Stimulated activated CD8-positive, alpha-beta memory T cell treated with anti-CD3 and anti-CD28 coated beads, Interleukin-7, amount 100 ng/mL, for 1 hour (primary cell): ENCODE measurements at places on chromosomes 1 and 21.

GRCh38 chr1:31315902-31316301, 19.1 kb downstream of the ZCCHC17 start:
- no peak for DNase-seq

DNA sequence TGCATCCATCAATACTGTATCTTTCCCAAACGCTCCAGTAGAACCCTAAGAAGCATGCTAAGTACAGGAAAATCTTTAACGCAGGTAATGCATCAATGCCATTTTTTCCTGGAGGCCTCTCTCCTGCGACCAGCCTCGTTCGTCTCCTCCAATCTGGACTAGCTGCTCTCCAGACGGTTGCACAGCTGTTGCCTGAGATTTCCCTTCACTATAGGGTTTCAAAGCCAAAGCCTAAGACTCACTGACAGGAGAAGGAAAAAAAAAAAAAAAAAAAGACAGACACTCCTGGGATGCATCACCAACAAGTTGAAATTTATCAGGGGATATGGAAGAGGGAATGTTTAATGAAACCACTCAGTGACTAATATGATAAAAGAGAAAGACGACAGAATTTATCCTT, 93.0 kb downstream of the APP start:
- DNase-seq = no peak

DNA sequence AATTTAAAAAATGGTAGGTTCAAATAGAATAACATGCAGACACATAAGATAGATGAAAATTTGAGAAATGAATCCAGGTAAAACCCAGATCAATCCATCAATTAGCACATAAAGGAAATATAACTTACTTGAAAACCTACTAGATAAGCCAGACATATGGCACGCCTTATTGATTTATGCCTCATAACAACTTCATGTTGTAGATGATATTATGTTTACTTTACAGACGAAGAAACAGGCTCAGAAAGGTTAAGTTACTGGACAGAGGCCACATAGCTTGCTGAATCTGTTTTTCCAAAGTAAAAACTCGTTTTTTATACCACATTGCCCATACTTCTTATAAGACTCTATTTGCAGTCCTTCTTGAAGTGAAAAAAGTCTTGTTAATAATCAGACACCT, 22.1 kb upstream of the NCF2 start:
- no peak for DNase-seq

DNA sequence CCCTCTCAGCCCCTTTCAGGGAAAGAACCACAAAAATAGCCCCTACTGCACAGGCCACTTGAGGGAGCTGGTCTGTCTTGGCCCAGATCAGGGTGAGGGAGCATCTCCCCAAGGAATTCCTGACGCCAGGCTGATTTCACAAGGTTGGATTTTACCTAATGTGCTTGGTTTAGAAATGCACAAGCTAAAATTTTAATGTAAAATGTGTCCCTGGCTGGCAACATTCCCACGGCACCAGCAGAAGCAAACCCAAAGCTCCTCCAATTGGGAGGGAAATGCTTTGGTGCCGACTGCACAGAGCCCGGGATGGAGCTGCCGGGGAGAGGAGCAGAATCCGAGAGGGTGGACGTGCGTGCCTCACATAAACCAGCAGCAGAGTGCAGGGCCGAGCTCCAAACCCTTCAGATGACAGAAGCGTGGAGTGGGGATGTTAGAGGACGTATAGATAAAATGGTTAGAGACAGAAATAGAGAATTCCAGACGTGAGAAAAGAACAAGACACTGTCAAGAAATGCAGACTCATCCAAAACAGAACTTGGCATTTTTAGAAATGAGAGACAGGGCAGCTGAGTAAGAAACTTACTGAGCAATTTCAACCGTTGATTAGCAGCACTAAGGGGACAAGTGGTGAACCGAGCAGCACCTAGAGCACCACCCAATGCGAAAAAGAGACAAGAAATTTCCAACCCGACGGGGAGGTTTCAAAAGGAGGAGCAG, 41.6 kb upstream of the TMEM52 start:
- DNase-seq = no peak

DNA sequence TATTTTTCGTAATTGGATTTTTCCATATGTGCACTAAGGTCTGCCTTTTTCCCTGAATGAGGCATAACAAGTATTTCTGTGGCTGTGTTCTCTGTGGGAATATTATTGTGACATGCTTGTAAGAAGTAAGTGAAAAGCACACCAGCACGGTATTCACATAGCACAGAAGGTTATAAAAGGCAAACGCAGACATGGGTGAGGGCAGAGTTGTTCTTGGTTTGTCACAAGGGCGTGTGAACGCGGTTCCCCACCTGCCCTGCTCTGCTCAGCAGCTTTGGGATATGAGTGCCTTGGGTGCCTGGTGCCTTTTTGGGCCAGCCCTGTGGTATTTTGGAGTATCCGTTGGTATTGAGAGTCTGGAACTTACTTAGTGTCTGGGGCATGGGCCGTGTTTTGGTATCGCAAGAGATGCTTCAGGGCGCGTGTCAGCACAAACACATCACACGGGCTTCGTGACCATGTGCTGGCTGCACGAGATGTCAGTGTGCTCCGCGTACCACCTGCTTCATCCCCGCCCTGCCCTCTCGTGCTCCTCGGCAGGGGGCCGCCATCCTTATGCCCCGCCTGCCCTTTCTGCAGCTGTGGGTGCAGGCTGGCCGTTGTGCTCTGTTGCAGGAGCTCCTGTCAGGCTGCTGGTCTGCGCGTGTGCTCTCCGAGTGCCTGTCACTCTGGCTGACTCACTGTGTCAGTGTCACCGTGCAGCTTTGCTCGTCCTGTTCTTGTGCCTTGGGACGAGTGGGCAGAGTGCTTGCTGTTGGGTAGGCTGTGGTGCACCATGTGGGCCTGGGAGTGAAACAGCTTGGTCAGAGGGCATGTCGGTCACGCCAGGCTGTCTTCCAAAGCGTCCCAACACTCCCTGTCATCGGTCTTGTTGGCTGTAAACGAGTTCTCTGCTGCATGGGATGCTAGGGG, 15.0 kb downstream of the SKI start:
- DNase-seq = no peak

- DNase-seq = no peak
Observed at GRCh38 chr1:72284084-72284347, 1.7 kb upstream of the NEGR1 start.

GRCh38 chr1:223745731-223746130, 33.4 kb downstream of the CAPN2 start:
- no peak for DNase-seq

DNA sequence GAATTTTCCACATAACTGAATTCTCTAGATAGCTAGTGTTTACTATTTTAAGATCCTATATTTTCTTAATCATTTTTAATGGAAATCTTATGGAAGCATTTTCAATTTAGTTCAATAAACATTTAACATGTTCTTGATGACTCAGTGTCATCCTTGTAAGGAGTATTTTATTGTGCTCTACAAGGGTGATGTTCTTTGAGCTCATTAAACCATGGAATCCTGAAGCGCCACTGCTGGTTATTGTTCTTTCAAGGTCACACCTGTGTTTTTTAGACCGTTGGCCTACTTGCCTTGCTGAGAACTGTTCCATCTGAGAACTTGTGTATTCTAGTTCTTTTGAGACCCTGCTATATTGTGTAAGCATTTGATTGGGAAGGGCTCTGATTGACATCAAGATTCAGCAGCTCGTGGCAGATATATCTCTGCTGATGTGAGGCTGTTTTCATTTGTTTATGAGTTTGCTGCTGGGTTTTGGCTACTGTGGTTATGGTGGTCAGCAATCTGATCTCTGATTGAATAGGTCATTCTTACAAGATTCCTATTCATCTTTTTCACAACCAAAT, 132.0 kb downstream of the GIPC2 start:
- no peak for DNase-seq

DNA sequence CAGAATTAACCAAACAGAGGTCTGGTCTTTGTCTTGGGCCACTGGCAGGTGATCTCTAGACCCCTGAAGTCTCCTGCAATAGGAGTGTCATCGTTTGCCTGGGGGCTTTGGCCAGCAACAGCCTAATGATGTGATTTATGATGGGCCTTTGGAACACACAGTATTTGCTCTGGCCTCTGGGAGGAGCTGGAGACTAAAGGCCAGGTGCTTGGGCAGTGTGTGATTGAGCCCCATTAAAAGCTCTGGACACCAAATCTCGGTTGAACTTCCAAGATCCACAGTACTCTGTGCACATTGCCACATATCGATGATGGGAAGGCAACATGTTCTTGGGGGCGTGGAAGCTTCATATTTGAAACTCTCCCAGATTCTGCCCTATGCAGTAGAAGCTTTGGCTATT, 32.0 kb upstream of the TLR5 start:
- no peak for DNase-seq

DNA sequence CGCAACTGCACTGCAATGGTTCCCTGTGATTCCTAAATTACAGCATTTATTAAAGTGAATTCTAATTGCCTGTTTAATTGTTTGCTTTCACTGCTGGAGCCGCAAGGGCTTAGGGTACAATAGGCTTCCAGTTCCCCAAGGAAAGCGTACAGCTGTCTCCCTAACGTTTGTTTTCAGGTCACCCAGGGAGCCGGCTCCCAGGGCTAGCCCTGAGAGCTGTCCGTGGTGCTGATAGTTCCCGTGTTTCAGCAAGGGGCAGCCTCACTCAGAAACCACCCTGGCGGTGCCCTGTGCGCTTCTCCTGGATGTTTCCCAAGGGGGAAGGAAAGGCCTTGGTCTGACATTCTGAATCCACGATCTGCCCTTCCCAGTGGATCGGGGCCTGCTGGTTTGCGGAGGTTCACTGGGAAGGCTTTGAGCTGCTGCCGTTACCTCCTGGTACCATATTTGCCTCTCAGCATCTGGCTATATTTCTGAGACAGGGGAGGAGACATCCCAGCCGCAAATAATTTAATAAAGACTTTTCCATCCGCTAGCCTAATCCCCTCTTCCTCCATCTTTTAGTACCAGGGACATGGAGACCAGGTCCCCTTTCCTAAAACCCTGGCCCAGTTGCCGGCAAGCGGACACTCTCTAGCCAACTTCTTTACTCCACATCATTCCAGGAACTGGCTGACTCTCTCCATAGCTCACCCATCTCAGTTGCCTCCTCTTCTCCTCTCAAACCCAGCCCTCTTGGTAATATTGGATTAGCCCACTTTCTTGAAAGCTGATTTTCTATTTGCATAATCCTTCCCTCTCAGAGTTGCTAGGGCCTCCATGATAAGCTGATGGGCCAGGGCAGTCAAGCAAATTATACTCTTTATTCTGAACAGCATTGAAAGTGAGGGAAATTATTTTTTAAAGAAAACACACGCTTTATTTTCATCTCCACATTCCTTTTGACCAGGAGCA, 149.0 kb downstream of the IGSF21 start:
- peak; percentile 3 for DNase-seq

- no peak for DNase-seq
Observed at GRCh38 chr1:173344034-173344743, 132.9 kb upstream of the PRDX6 start.

GRCh38 chr1:199724049-199724448, 303.5 kb upstream of the NR5A2 start:
- no peak for DNase-seq

DNA sequence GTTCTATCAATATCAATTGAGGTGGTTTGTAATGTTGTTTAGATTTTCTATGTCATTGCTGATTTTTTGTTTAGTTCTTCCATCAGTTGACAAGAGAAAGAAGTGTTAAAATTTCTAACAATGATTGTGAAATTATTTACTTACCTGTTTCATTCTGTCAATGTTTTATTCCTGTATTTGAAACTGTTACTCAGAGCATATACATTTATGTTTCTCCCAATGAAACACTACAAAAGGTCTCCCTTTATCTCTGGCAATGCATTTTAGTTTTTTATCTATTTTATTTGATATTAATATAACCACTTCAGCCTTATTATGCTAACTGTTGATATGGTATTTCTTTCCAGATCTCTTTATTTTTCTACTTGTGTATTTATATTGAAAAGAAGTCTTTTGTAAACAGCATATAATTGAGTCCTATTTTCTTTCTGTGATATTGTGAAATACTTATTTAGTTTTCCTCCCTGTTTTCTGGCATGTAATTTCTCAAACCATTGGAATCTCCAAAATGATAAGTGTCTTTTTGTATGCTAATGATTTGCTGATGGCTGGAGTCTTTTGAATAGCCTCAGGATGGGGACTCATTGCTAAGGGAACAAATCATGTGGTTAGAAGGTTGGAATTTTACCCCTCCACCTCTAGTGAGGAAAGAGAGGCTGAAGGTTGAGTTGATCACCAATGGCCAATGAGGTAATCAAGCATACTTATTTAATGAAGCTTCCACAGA, 122.0 kb downstream of the ADSS2 start:
- no peak for DNase-seq

- DNase-seq = no peak
Observed at GRCh38 chr1:101967871-101968270, 28.9 kb downstream of the OLFM3 start.

DNA sequence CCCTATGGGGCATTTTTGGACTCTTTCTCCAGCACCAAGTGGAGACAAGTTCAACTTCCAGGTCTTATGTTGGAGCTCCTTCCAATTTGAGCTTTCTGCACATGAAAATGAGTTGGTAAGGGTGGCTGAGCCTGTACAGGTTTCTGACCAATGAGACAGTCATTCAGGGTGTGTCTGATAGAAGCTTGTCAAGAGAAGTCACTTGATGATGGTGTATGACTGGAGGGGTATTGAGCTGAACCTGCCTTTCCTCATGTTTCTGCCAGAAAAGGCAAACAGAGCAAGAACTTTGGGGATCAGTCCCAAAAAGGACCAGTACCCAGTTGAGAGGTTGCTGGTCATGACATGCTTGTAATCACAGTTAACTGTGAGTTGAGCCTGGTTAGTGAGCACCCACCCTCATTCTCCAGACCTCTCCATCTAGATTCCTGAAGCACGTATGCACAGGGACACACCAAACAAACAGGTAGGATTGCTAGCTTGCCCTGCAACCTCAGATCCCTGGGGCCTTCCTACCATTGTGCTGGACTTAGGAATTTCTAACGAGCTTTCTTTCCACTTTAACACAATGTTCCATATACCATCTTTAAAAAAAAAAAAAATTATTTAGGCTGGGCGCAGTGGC, 26.6 kb downstream of the FAM89A start:
- DNase-seq = no peak

DNA sequence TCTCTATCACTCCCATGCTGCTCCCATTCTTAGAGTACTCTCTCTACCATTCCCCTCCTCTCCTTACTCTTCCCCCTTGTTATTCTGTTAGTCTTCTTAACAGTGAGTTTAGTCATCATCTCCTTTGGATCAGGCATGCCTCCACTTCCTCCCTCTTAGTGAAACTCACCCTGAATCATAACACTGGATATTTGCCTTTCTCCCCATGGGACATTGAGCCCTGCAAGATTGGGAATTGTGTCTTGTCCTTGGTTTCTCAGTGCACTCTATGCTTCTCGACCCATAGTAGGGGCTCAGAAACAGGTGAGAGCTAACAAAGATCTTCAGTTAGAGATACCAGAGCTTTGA, 68.3 kb upstream of the GCLM start:
- no peak for DNase-seq

DNA sequence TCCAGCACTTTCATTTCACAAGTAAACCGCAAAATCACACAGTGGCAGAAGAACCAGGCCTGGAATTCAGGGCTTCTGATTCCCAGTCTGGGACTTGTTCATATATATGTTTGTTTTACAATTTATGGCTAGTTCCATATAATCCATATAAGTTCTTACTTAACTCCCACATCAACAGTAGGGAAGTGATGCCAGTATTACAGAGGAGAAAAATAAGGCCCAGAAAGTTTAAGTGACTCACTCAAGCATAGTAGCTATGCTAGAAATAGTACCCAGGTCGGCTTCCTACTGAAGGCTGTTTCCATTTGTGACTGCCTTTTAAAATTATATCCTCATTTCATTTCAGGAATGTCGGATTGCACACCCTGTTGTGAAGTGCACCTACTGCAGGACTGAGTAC, 1.4 kb downstream of the FAM76A start:
- DNase-seq = no peak
